Psoas muscle (tissue), 8 donors: ENCODE measurements at places on chromosomes 16 and 17.

DNA sequence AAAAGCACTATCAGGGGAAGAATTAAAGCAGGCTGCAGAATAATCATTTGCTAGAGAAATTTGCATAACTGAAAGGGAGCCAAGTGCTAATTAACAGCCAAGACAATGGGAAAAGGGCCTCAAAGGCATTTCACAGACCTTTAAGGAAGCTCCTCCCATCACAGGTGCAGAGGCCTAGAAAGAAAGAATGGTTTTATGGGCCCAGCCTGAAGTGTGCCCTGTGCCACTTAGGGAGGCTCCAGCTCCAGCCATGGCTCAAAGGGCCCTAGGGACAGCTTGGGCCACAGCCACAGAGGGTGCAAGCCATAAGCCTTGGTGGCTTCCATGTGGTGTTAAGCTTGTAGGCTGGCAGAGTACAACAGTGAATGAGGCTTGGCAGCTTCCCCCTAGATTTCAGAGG, 50.1 kb downstream of the RNF112 start:
- DNase-seq, result no peak

GRCh38 chr17:30207655-30208054, 27.8 kb downstream of the SLC6A4 start:
- no peak for DNase-seq

GRCh38 chr17:75592348-75593020, 4.9 kb downstream of the MYO15B start:
- no peak for DNase-seq

- DNase-seq, result no peak
Measured at GRCh38 chr17:16121915-16122314, 93.4 kb downstream of the NCOR1 start.

GRCh38 chr17:82645516-82645915, 2.7 kb downstream of the WDR45B start:
- DNase-seq, result no peak
